ENCODE measurements at places on chromosomes 13 and 19.

GRCh38 chr19:31671411-31672035, 322.3 kb upstream of the TSHZ3 start:
- no peak for DNase-seq

GRCh38 chr13:46343279-46343994, 43.6 kb downstream of the RUBCNL start:
- DNase-seq = no peak

- peak; percentile 29 for DNase-seq
These were observed 12.2 kb downstream of the UPF1 start for GRCh38 chr19:18843960-18844359.

DNA sequence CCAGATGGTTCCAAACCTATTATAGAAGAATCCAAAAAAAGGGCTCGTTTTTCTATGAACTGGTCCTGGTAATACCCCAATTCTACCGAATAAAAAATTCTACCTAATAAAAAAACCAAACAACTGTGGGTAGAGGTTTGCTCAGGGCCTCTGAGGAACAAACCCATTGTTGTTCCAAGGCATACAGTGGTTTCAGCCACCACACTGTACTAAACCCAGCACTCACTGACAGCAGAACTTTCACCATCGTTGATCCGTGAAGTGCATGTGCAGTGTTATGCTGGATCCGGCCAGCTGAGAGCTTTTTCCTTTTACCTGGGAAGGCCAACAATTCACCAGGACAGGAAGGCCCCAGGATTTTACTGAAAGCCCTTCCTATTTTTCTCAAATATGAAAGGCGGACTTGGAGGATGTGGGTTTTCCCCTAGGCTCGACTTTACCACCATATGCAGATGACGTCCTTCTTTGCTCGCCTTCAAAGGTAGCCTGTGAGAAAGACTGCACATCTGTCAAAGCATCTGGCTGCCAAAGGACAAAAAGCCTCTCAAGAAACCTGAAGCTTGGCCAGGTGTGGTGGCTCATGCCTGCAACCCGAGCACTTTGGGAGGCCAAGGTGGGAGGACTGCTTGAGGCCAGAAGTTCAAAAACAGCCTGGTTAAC, 7.2 kb upstream of the PABPC3 start:
- no peak for DNase-seq

GRCh38 chr13:111875915-111876314, 191.0 kb upstream of the SOX1 start:
- DNase-seq = no peak

GRCh38 chr13:25095851-25096453, at the start of gene PABPC3:
Gene PABPC3, plus strand, starts transcription at chr13:25096136. Its CDS starts 63 bp downstream, at chr13:25096199.
- no peak for DNase-seq

Measured in choroid plexus epithelial cell (primary cell).